ENCODE measurements at places on chromosomes 1 and 21.

DNA sequence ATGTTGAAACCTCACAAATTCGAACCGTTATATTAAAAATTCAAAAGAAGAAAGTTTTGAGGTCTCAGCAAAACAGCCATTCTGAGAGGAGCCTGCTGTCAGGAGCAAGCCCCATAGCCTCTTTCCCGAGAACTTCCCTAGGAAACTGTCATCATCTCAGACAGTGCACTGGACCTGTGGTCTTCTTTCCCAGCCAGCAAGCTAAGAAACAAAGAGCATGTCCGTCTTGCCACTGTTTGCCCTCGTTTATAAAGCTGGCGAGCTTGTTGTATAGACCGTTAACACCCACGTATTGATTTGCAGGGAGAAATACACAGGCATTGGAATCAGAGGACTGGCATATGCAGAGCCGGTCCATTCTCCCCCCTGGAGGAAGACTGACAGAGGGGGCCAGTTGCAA is 407.0 kb downstream of the NPHP4 start:
- DNase-seq = no peak

GRCh38 chr1:8937701-8938100 is 8.0 kb upstream of the CA6 start:
- no peak for DNase-seq

DNA sequence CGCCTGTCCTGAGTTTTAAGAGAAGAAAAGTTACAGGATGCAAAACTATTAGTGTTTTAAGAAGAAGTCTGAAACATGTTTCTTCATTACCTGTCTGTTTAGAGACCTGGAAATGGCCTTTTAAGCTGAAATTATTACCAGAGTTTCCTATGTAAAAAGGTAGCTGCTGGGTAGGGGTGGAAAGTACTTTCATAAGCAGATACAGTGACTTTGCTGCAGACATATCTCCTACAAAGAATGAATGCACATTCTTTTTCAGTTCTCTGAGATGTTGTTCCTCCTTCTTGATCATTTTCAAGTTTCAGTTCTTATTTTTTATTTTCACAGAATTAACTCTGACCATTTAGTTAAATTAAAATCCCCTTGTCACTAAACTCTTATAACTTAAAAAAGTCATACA is 1329.6 kb downstream of the KCNT2 start:
- DNase-seq = no peak

DNA sequence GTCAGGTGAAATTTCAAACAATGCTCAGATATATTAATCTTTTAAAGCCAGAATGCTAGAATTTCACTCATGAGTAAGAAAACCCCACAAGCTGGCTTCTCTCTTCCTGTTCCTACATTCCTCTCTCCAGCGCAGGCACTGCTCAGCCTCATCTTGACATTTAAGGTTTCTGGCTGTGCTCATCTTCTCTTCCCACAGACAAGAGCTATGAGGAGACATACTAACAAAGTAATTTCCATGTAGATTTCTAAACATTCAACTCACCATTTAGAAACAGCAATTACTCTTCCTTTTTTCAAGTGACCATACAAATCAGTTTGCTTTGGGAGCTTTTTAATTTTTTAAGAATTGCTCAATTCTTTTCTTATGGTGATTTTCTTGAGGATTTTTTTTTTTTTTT is 7.8 kb upstream of the LRRC8D start:
- DNase-seq = peak; percentile 47

DNA sequence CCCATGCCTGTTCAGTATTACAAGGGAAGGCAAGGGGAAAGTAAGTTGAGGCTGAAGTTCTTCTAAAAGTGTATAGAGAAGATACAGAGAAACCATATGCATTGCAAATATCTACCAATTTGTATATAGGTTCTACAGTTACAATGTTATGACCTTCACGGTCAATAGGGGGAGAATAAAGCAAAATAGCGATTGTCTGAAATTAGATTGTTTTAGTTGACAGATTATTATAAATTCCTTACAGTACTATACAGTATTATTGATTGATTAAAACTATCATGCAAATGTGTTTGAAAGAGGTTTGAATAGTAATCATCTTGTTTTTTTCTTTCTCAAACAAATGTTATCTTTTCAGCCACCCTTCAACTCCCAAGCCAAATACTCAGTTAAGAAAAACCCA is 13.7 kb upstream of the BRINP3 start:
- DNase-seq = no peak

DNA sequence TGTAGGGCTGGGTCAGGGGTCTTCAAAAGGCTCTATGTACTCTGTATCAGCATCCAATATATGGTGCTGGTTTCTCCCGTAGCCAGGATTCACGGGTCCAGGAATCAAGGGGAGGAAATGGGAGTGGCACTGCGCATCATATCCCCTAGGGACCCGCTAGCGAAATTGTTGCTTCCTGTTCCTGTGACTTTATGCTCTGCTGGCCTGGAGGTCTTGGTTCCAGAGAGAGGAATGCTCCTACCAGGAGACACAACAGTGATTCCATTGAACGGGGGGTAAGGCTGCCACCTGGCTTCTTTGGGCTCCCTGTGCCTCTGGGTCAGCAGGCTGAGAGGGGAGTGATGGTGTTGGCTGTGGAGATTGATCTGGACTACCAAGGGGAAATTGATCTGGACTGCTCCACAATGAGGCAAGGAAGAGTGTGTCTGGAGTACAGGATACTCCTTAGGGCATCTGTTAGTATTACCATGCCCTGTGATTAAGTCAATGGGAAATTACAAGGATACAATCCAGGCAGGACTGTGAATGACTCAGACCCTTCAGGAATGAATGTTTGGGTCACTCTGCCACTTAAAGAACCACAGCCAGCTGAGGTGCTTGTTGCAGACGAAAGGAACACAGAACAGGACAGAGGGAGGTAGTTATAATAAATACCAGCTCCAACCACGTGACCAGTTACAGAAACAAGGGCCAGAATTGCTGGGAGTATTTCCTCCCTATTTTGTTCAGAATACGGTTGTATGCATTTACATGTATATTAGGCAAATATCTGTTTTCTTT is 10.2 kb downstream of the SPSB1 start:
- peak; percentile 78 for DNase-seq

DNA sequence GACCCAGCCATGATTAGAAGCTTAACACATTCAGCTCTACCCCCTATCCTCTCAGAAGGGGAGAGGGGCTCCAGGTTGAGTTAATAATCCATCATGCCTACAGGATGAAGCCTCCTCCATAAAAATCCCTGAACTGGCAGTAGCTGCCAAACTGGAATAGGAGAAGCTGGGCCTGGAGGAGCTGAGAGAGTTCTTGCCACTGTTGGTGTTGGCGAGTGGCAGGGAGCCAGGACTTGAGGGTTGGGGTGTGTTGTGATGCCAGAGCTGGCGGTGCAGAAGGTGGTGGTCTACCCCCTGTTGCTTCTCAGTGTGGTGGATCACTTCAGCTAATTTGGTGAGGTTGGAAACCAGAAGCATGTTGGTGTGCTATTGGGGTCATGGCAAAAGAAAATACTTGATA is 36.5 kb downstream of the IVNS1ABP start:
- no peak for DNase-seq

GRCh38 chr1:105386489-105386888 is 1636.8 kb downstream of the AMY1C start:
- no peak for DNase-seq

DNA sequence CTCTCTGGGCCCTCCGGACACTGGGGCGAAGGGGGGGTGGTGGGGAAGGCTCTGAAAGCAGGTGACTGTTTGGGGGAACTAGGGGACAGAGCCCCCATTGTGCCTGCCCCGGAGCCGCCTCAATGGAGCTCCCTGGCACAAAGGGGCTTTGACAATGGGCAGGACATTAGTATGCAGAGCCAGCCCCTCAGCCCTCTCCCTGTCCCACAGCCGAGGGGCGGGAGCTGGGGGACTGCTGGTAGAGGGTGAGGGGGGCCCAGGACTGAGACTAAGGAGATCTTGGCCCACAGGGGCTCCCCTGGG is 7.8 kb downstream of the KCNJ10 start:
- DNase-seq = no peak

GRCh38 chr21:41112740-41113692 is 54.9 kb upstream of the BACE2 start:
- peak; percentile 57 for DNase-seq
